Activated CD4-positive, alpha-beta T cell treated with anti-CD3 and anti-CD28 coated beads for 36 hours (primary cell): ENCODE measurements at places on chromosomes 7 and 10. TPM values are rescaled to one million over a fixed set of nuclear protein-coding genes. Genes with fewer than 3 reads are reported as not detected.

DNA sequence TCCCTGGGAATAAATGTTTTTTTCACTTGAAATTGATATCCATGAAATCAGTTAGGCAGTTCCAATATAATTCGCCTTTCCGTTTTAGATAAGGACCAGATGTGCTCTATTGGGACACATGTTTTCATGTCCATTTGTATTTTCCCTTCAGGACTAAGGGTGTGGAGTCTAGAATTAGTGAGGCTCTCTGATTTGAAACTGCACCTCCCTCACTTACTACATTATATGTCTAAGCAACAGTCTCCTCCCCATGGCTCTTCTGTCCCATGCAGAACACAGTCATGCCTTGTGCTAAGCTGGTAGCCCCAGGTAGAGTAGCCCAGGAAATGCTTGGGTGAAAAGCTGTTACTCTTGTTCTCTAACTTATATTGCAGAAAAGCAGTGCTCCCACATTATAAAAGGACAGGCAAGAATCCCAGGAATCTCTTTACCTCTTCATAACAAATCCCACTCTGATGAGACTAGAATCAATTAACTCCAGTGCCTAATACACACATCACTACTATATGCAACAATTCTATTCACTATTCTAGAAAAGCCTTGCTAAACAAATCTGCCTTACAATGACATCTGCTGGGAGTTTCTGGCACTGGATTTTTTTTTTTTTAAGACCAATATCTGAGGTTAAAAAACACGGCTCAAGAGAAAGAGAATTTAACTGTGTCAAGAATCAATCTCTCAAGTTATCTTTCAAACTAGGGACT, 293.9 kb downstream of the SNX13 start:
- H3K4me1 ChIP-seq: no peaks in the 10 kb centered on the region
- H3K27me3 ChIP-seq: peaks cover 17% of the 10 kb centered on the region
- no peak overlapping the region for H3K4me3 ChIP-seq
- H3K36me3 ChIP-seq: no peaks in the 10 kb centered on the region
- no peak for DNase-seq
- no peak overlapping the region for H3K27ac ChIP-seq

DNA sequence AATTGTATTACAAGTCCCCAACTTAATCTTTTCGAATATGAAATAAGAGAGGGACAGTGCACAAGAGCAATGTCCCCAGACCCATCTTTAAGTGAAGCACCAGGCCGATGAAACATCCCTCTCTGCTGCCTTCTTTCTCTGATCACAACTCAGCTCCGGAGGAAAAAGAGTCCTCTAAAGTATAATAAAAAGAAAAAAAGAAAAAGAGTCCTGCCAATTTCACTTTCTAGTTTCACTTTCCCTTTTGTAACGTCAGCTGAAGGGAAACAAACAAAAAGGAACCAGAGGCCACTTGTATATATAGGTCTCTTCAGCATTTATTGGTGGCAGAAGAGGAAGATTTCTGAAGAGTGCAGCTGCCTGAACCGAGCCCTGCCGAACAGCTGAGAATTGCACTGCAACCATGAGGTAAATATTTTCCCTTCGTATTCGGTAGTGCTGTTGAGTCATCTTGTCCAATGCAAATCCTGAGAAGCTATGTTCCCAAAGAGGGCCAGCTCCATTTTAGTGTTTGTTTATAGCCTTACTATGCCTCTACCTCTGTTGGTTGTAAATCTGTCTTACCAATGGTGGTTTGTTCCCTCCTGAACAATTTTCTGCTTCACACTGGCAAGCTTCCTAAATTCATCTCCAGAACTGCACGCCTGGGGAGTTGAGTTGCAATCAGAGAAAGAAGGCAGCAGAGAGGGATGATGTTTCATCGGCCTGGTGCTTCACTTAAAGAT, at the start of gene IFIT2:
Gene IFIT2, plus strand, starts transcription at position 326 of the 725 bp plus-strand sequence. Its CDS starts 78 bp downstream, at position 404.
- H3K4me1 ChIP-seq: peaks cover 42% of the 10 kb centered on the region
- peaks cover 29% of the 10 kb centered on the region for H3K36me3 ChIP-seq
- H3K27me3 ChIP-seq: no peaks in the 10 kb centered on the region
- H3K27ac ChIP-seq: peak within 1 kb of the TSS; percentile 86
- peak; percentile 50 for DNase-seq

DNA sequence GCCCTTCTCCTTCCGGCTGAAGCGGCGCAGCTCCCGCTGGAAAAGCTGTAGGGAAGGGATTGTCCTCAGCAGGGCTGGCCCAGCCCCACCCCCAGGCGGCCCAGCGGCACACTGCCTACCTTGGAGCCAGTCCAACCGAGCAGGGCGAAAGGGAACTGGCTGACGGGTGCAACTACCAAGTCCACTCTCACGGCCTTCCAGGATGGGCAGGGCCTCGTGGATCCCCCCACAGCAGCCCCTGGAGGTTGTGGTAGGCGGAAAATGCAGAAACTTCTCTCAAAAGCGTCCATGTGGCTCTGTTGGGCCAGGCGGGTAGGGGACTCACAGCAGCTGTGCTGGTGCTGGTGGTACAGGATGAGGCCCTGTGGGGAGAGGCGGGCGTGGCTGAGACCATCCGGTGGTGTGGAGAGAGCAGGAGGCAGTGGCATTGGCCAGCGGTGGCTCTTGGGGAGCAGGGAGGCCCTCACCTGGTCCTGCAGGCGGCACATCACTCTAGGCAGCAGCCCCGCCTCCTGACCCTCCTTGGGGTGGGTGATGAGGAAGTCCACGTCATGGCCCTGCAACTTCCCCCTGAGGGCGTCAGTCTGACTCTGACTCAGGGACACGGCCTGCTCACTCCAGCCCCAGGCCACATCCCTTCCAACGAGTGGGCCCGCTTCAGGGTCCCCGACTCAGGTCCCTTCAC, 8.4 kb upstream of the PGAM2 start:
- H3K4me3 ChIP-seq: no peak overlapping the region
- peak; percentile 69 for DNase-seq
- H3K27me3 ChIP-seq: no peaks in the 10 kb centered on the region
- H3K4me1 ChIP-seq: peaks cover 12% of the 10 kb centered on the region
- H3K36me3 ChIP-seq: peaks cover 42% of the 10 kb centered on the region

DNA sequence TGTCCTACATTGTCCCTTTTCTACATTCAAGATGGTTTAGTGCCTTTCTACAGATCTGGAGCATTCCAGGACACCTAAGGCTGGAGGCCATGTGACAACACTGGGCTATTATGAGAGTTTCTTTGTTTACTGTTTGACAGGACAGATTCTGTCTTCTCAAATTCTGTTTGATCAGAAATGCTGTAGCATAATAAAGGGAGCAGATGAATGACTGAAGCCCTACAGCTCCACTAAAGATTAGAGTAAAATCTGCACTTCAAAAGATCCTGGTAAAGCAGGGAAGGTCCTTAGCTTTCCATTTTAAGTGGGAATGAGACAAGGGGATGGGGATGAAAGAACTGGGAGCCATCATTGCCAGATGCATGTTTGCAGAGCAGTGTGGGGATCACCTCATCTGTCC, 38.4 kb downstream of the TMEM229A start:
- no peaks in the 10 kb centered on the region for H3K27me3 ChIP-seq
- H3K36me3 ChIP-seq: no peaks in the 10 kb centered on the region
- no peak overlapping the region for H3K4me3 ChIP-seq
- no peak overlapping the region for H3K27ac ChIP-seq
- DNase-seq: no peak

The VAX1 gene
- not detected for total RNA-seq

DNA sequence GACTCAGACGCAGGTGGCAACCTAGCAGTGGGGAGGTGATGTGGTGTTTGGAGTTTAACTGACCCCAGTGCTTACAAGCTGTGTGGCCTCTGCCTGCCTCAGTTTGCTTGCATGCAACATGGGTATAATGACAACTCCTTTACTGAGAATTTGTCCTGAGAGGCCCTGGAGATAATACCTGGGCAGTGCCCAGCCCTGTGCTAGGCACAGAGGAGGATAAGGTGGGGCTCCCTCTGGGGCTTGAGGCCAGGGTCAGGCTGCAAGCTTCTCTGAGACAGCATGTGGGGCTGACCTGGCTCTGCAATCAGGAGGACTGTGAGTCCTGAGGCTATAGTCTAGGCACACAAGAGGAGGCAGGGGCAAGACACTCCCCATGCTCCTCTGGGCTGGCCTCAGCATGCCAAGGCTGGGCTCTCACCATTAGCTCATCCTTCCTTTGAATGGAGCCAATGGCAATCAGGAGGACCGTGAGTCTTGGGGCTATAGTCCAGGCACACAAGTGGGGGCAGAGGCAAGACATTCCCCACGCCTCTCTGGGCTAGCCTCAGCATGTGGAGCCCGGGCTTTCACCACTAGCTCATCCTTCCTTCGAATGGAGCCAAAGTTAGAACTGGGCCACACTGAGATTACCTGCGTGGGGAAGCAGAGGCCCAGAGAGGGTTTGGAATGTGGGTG, 147.9 kb downstream of the RPS24 start:
- no peak for DNase-seq
- H3K36me3 ChIP-seq: no peaks in the 10 kb centered on the region
- H3K4me1 ChIP-seq: no peaks in the 10 kb centered on the region
- H3K27ac ChIP-seq: no peak overlapping the region

DNA sequence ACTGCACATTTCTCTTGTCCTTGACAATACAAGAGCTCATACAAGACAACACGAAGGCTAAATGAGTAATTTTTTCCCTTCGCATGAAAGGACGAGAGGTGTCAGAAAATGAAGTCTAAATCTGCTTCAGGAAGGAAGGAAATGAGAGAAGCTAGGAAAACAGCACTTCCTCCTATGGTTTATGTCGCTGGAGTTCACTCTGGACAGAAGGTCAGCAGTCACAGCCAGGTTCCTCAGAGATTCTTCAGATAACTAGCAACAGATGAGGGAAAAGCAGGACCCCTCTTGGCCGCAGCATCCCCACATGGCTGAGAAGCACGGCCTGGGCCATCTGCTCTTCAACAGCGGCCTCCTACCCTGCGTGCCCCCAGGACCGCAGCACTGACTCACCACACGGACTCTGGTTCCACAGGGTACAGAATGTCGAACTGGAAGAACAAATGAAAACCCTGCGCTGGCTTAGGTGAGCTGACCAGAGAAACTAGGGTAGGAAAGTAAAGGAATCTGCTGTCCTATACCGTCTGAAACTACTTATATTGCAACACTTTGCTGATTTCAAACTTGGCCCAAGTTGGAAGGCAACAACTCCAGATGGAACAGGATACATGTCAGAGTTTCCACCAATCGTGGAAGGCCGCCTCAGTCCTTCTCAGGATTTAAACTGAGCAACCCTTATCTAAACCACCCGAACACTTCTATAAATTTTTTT, 26.3 kb downstream of the DNMBP start:
- H3K27me3 ChIP-seq: no peaks in the 10 kb centered on the region
- peaks cover 2% of the 10 kb centered on the region for H3K4me1 ChIP-seq
- H3K4me3 ChIP-seq: no peak overlapping the region
- no peaks in the 10 kb centered on the region for H3K36me3 ChIP-seq
- DNase-seq: no peak

The TCF7L2 gene
- 0.87 TPM for total RNA-seq

DNA sequence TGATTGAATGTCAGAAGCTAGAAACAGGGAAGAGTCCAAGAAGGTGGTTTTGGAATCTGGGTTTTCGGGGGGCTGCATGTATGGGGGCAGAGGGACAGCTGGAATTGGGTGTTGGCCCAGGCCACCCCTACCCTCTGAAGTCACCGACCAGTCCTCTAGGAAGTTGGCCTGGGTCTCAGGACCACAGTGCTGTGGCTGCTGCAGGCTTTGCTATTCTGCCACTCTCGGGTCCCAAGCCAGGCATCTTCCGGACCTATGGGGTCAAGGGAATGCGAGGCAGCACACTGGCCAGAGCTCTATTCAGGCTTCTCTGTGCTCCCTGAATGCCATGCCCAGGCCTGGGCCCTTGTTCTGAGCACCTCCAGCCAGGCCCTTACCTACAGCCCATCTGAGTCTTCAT, 13.2 kb downstream of the FGF8 start:
- H3K4me1 ChIP-seq: no peaks in the 10 kb centered on the region
- DNase-seq: no peak
- no peak overlapping the region for H3K4me3 ChIP-seq
- no peaks in the 10 kb centered on the region for H3K36me3 ChIP-seq
- H3K27me3 ChIP-seq: peaks cover 13% of the 10 kb centered on the region
- H3K27ac ChIP-seq: no peak overlapping the region

GRCh38 chr7:96933067-96933645, 72.2 kb upstream of the DLX6 start:
- H3K36me3 ChIP-seq: no peaks in the 10 kb centered on the region
- no peak overlapping the region for H3K4me3 ChIP-seq
- H3K4me1 ChIP-seq: no peaks in the 10 kb centered on the region
- H3K27me3 ChIP-seq: peaks cover 15% of the 10 kb centered on the region
- DNase-seq: no peak

The TRIM4 gene
- 25.7 TPM for total RNA-seq

DNA sequence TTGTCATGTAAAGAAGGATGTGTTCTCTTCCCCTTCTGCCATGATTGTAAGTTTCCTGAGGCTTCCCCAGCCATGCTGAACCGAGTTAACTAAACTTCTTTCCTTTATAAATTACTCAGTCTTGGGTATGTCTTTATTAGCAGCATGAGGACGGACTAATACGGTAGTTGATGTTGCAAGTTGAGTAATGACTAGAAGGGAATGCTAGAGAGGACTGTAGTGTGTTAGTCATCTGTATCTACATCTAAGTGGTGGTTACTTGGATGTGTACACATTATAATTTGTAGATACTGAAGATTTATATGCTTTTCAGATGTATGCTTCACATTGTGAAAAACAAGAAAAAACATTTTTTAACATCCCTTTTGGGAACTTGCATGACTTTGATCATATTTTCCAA, 244.6 kb downstream of the POLR1F start:
- H3K4me1 ChIP-seq: no peaks in the 10 kb centered on the region
- no peaks in the 10 kb centered on the region for H3K27me3 ChIP-seq
- no peaks in the 10 kb centered on the region for H3K36me3 ChIP-seq
- no peak for DNase-seq
- no peak overlapping the region for H3K27ac ChIP-seq
